A549 (cell line): ENCODE measurements at places on chromosomes 16 and 17.

DNA sequence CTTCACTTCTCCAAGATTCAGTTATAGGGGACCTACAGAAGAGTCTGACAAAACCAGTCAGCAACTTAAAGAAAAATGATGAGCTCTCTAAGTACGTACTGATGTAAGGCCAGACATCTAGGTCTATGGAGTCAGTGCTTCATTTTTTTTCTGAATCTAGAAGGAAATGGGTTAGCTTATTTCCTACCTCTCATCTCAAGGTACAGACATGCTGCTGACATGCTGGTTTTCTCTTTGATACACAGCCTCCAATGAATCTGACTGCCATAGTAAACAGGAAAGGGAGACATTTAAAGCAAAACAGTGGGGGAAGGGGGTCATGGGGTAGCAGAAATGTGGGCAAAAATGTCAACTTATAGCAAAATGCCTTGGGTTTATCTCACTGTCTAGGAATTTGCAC, 16.4 kb downstream of the CDR2 start:
- DNase-seq = no peak

GRCh38 chr17:29918922-29919856, 10.8 kb downstream of the SSH2 start:
- DNase-seq = no peak

DNA sequence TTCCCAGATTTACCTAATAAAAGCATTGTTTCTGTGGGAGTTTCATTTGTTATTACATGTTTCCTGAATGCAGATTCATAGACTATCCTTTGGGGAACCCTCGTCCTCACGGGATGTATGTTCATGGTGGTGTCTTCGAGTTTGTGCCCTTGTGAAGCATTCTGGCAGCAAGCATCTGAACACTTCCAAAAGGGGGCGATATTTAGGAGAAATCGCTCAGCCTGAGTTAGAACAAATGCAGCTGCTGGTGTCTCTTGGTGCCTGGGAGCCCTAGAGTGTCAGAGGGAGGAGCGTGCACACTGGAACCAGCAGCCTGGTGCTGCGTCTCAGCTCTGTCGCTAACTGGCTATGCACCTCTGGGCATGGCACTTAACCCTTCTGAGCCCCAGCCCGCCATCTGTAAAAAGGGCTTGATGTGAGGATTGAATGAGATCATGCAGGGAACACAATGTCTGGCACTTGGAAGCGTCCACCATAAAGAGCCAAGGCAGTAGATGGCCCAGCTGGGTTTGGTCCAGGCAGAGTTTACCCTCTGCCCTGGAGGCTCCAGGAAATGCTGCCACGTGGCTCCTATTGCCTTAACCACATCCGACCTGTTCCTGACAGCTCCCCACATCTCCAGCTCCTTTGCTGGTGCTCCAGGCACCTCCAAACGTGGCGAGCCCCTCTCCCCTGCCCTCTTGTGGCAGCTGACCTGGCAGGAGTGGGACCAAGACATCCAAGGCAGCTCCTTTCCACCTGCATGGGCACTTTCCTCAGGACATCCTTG, 25.0 kb upstream of the C16orf78 start:
- DNase-seq = peak; percentile 13

DNA sequence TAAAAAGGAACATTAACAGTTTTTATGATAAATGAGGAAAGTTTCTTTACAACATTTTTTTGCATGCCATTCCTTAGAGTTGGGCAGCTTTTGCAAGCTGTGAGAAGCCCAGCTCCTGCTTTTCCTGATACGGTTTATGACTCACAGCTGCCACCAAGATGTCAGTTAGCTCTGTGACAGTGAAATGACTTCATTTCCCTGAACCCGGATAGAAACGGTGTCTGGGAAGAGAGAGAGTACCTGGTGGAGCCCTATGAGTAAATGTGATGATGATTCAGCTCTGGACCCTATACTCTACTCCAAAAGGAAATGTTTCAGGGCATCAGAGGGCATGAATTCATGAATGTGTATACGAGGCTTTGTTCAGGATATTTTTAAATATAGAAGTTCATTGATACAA, 366.3 kb upstream of the HSBP1 start:
- no peak for DNase-seq

GRCh38 chr16:14302399-14303181, 231.5 kb downstream of the MRTFB start:
- DNase-seq = peak; percentile 61

GRCh38 chr16:29700253-29700987, 21.4 kb downstream of the QPRT start:
- peak; percentile 92 for DNase-seq

- peak; percentile 53 for DNase-seq
These were observed 21.4 kb downstream of the MYBBP1A start for GRCh38 chr17:4533523-4534504.

DNA sequence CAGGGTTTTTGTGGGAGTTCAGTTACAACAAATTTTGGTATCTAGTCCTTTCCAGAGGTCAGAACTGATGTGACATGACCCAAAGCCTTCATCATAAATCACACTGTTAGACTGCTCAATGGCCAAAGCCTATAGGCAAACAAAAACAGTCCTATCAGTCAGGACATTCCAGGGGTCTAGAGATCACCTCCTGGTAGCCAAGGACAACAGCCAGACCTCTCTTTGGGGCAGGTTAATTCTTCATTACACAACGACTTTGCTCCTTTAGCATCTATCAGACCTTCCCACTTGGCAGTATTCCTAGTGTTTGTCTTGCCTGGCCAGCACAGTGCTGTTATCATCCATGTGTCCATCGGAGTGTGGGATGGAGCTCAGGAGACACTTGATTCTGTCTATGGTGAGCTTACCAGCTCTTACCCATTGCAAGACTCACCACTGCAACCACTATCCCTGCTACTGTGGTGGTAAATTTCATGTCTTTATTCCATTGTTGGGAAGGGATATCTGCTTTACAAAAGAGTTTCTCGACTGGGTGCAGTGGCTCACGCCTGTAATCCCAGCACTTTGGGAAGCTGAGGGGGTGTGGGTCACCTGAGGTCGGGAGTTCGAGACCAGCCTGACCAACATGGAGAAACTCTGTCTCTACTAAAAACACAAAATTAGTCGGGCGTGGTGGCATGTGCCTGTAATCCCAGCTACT, 95.5 kb upstream of the DHX40 start:
- no peak for DNase-seq

DNA sequence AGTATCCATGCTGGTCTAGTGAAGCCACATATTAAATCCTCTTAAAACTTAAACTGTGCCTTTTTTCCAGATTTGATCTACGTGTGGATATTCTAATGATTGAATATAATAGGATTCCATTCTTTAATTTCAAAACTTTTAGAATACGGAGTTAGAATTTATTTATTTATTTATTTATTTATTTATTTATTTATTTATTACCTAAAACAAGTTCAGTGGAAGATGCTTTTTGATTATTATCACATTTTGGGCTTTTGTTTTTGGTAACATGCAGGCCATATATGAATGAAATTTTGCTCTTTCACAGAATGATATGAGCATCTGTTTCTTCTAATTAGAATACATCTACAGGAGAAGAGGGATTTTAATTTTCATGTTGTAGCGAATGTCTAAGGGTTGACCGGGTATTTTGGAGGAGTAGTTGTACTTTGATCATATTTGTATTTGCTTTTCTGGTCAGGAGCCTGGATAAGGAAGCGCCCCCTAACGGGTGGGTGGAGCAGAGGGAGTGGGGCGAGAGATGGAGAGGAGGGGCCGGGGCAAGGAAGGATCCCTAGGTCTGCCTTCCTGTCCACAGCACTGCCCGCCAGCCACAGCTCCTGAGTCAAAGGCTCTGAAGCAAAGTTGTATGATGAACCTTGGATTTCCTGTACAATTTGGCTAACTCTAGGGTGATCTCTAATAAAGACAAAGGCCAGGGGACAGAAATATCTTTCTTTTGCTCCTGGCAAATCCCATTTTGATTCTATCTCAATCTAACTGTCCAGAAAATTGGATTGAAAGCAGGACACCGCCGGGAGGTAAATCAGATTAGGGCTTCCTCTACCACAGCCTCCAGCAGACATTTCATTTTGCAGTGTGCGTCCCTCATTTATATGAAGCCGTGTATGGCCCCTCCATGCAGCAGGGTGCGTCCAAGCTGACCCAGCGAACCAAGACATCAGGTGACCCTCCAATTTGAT, 149.1 kb downstream of the PRKCA start:
- peak; percentile 62 for DNase-seq

DNA sequence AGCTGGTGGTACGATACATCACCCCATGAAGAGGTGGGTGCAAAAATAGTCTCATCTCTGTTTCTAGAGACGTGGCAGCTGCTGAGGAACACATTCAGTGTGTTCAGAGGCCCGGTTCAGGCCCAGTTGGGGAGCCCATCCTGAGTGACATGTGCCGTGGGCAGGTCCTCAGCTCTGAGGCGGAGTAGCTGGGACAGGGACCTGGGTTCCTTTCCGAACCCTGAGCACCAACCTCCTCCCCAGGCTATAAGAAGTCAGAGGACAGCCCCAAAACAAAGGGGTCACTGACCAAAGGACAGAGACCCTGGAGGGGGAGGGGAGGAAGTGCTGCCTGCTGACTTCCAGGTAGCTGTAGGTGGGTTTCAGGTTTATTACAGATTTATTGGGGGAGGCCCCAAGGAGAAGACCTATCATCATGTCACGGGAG, 5.1 kb downstream of the LDHD start:
- DNase-seq = no peak

- no peak for DNase-seq
These were observed 911 bp upstream of the ITGA2B start for GRCh38 chr17:44390250-44390870.

GRCh38 chr16:89364606-89365005, 125.8 kb downstream of the ANKRD11 start:
- no peak for DNase-seq

DNA sequence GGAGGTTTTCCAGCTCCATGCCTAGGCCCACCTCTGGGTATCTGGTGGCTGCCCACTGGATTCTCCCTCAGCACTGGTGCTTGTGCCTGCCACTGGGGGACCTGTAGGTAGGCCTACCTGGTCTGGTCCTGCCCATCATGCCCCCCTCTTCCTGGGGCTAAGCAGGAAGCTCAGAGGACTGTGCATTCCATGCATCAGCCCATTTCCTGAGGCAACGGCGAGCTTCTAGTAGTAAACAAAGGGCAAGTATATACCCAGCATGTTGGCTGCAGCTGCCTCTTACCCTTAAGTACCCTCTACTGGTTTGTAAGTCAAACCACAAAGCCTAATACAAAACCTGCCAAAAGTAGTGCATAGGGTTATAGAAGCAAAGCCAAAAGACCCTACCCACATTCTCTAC, 37.5 kb downstream of the SDR42E1 start:
- DNase-seq = no peak

DNA sequence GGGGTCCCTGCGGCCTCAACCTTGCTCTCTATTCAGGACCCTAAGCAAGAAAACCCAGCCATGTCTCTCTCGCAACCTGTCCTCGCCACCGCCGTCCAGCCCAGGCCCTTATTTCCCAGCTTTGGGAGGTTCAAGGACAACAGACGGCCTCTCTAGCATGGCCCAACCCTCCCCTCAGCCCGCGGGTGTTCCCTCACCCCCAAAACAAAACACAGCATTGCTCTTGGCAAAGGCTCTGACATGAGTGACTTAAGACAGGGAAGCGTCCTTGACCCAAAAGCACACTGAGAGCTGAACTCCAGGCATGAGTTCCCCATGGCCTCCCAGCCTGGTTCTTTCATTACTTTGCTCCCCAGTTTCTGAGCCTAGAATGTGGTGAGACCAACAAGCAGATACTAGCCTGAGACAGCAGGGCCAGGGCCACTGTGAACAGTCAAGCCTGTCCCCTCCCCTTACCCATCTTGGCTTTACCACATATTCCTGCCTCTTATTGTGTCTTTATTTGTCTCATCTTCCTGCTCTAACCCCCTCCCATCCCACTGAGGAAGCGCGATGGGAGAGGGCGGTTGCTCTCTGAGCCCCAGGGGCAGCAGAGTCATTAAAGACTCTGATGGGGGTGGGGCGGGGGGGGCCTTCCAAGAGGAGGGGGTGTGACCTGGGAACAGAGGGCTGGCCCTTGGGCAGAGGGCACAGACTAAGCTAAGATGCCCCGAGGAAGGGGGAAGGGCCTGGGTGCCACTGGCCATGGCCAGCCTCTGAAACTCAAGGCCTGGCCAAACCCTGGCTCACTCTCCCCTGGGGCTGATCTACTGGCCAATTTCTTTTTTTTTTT, 11.8 kb downstream of the SREBF1 start:
- peak; percentile 53 for DNase-seq

DNA sequence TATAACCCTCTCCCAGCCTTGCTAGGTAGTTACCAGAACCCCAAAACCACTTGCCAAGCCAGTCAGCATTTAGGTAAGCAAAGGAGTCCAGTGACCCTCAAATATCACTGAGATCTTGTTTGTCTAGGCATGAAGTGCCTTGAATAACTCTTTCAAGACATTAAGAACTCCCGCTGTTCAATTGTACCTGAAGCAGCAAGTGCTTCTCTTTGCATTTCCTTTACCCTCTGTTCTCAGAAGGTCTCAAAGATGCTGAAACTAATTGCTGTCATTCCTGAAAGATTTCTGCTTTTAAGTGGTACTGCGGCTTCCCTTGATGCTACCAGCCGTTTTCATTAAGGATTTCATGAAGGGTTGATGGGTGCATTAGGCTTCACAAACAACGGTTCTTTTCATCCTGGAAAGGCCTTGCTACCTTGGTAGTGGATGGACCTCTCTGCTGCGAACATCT, 142.7 kb downstream of the PITPNC1 start:
- DNase-seq = no peak

- DNase-seq = no peak
These were observed 28.1 kb downstream of the TOX3 start for GRCh38 chr16:52518884-52519283.

DNA sequence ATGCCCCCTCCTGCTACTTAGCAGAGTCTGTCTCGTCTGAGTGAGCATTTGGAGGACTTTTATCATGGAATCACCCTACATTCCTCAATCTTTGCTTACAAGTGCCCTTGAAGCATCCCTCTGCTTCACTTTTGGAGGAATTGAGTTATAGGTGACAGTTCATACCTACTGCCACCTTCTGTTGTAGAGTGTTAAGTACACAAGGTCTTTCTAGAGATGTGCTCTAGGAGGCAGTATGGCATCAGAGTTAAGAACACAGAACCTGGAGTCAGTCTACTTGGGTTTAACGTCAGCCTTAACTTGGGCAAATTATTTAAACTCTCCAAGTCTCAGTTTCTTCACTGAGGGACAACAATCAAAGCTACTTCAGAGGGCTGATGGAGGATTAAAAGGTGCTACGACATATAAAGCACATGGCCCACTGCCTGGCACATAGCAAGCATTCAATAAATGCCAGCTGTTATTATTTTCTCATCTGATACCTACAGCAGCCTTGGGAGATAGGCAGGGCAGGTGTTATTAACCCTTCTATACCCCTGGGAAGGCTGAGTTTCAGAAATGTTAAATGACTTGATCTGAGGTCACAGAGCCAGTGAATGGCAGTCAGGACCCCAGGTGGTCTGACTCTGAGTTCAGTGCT, 62.2 kb downstream of the UTP18 start:
- peak; percentile 70 for DNase-seq

DNA sequence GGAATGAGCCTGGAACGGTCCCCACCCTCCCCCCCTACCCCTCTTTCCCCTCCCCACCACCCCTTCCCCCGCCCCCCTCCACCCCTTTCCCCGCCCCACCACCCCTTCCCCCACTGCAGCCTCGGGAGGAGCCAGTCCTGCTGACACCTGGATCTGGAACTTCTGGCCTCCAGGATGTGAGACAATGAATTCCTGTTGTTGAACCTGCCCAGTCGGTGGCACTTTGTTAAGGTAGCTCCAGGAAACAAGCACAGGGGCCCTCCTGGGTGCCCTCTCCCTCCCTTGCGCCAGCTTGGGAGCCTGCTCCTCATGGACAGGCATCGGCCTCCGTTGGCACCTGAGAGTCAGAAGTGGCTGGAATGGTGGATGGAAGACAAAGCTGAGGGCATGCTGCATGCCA, 152.4 kb upstream of the FOXF1 start:
- no peak for DNase-seq
